Stimulated activated CD4-positive, alpha-beta T cell treated with anti-CD3 and anti-CD28 coated beads, Interleukin-15, amount 100 ng/mL, for 1 hour (primary cell): ENCODE measurements at places on chromosomes 12 and 14.

GRCh38 chr12:93868771-93869170, 191.6 kb downstream of the CRADD start:
- DNase-seq = no peak

GRCh38 chr12:6652391-6652790, 5.2 kb upstream of the ACRBP start:
- no peak for DNase-seq

- no peak for DNase-seq
Observed at GRCh38 chr12:54455760-54456469, 17.5 kb downstream of the GTSF1 start.

DNA sequence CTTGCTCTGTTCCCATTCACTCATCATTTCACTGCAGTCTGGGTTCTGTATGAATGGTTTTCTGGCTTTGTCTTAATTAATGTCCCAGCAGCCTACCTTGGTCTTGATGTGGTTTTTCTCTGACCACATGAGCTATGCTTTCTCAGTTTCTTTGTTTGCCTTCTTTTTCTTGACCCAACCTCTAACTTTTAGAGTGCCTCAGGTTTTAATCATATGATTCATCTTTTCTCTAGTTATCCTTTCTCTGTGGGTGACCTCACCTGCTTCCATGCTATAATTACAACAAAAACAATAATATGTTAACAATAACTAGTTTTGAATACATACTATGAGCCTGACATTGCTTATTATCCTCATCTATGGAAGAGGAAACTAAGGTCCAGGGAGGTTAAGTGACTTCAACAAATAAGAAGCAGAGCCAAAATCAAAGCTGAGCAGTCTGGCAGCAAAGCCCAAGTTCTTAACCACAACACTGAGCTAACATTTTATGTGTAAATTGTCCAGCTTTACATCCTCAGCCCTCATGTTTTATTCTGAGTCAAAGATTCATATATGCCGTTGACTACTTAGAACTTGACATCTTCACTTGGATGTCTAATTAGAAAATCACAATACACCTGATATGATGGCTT, 4.7 kb upstream of the EPYC start:
- no peak for DNase-seq

DNA sequence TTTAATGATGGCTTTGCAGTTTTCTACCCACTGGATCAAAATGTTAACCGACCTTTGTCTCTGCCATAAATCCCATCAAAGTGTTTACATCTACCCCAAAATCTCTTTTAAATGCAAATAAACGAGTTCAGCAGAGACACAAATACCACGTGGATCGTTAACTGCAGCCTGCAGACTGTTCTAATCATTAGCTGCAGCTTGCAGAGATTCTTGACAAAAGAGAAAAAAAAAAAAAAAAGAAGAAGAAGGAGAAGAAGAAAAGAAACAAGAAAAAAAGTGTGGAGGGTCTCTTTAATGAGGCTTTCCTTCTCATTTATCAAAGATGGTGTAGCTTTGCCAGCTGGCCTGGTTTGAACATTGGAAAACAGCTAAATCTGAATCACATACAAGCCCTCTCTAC, 275.7 kb downstream of the NEDD1 start:
- no peak for DNase-seq

GRCh38 chr12:113271466-113271852, 50.2 kb downstream of the TPCN1 start:
- no peak for DNase-seq

DNA sequence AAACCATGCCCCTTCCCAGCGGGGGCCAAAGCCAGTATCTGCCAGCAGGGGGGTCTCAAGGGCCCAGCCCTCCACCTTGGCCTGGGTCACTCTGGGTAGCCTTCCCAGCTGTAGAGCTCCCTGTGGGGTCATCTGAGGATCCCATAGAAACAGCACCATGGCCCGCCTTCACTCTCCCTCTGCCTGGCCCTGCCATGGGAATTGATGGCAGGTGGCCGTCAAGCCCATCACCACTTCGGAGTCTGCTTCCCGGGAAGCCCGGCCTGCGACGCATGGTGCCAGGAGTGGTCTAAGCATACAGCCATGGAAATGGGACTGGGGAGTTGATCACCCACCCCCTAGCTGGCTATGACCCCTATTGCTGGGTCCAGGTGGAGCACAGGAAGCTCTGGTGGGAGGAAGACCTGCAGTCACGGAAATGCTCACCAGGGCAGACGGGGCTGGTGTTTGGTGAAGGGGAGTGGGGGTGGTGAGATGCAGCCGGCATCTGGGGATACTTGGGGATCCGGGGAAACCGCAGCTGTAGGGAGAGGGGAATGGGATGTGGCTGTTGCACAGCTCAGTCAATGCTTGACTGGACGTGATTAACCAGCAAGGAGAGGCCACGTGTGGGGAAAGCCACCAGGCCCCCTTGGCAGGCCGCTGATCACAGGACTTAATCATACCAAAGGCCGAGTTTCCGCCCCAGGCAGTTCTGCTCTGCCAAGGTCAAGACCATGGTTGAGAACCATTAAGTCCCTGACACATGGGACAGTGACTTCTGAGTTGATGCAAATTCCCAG, 52.2 kb upstream of the DIO3 start:
- no peak for DNase-seq

DNA sequence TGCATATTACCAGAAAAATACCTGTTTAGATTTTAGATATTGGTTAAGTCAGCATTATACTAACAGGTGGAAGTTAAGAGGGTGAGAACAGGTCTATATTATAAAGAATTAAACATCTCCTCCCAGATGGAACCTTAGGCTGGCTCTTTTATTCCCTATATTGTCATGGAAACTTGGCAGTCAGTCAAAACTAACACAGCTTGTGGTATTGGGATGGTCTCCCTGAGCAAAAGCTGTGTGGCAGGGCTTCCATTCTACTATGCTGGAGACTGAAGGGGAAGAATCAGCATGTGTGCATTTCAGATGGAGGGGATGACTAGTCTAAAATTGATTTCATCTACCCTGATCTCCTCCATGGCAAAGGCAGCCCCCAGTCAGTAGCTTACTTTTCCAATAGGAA, 66.7 kb downstream of the SMOC1 start:
- no peak for DNase-seq

DNA sequence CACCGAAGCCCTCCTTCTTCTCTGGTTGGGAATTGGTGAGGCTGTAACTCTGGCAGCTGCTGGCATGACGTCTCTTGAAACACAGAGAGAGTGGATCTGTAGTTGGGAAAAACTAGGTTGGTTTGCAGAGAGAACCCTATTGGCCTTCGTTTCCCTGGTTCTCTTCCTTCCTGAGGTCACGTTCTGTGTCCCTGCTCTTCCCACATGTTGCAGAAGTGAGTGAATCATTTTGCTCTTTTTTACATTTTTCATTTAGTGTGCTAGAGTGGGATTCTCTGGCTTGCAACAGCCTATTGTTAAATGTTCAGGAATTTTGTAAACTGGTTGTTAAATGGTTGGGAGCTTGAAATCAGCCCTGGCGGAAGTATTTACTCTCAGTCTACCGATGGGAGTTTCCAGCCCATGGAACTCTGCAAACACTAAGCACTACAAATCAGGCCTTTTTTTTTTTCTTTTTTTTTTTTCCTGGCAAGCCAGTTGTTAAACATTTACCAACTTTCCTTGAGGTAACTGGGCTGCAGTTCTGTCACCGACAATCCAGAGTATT, 26.8 kb upstream of the CKAP4 start:
- no peak for DNase-seq

- DNase-seq = no peak
Observed at GRCh38 chr12:80589077-80589476, 118.4 kb upstream of the MYF6 start.

- no peak for DNase-seq
Observed at GRCh38 chr12:68630050-68630449, 19.4 kb downstream of the RAP1B start.

GRCh38 chr12:107558816-107559382, 126.7 kb upstream of the PWP1 start:
- DNase-seq = no peak

GRCh38 chr14:102999227-102999895, 58.0 kb downstream of the CDC42BPB start:
- DNase-seq = no peak

- DNase-seq = no peak
Observed at GRCh38 chr14:86414146-86414545, 884.2 kb downstream of the FLRT2 start.

DNA sequence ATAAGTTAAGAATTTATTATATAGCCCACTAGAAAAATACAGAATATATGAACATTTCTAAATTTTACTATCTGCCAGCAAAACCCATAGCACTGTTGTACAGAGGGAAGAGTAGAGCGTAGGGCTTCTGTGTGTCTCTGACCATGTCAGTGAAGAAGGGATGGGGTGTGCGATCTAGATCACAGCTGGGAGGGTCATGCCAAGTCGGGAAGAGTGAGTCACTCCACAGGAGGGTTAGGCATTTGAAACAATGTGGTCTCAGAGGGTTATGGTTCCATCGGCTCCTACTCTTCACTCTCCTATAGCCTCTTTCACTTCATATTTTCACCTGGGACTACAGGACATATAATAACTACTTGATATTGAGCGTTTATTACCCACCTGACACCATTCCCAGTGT, 185.1 kb upstream of the DDHD1 start:
- DNase-seq = no peak

DNA sequence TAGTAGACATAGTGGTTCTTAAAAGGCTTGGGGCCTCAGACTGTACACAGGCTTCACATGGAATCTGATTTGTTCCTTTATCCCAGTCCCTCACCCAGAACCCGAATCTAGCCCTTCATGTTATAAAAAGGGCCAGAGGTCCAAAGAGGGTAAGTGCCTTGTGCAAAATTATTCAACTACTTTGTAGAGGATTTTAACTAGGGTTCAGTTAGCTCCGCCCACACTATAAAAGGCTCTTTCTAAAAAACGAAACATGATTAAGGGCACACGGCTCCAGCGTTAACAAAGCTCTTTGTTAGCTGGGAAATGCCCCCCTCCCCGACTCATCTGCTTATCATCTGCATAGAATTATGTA, 3.2 kb upstream of the SOCS2 start:
- DNase-seq = no peak

DNA sequence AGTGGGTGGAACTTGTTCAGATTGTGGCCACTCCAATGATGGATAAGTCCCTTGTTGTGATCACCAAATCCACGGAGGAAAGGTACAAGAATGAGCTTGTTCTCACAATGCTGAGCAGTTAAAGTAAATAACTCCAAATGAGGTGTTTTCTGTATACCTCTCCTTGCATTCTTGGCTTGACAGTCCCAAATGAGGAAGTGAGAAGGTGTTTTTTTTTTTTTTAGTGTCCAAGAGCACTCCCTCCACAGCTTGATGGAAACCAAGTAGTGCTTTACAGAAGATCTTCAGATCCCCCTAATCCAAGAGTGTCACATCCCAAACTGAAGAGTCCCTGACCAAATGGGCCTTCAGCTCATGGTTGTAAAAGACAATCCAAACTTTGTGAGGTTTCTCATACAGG, 153.6 kb downstream of the ATP23 start:
- DNase-seq = no peak

- no peak for DNase-seq
Observed at GRCh38 chr14:61489512-61489911, 168.1 kb downstream of the PRKCH start.

GRCh38 chr12:1436981-1437380, 157.4 kb downstream of the FBXL14 start:
- no peak for DNase-seq

GRCh38 chr14:33647385-33647786, 303.5 kb downstream of the EGLN3 start:
- no peak for DNase-seq

GRCh38 chr14:70807898-70808415, 1.4 kb downstream of the MAP3K9 start:
- no peak for DNase-seq

DNA sequence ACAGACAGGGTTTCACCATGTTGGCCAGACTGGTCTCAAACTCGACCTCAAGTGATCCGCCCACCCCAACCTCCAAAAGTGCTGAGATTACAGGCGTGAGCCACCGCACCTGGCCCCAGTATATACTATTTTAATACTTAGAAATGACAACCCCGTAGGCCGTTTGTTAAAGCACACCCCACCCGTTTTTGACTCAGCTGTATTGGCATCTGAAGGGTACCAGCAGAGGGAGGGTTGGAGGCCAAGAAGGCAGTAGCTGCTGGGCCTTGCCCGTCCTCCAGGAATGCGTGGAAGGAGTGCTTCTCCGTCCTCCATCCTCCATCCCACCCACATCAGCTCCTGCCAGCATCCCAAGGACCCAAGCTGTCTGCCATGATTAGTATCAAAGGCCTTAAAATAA, 6.3 kb upstream of the NIN start:
- no peak for DNase-seq

DNA sequence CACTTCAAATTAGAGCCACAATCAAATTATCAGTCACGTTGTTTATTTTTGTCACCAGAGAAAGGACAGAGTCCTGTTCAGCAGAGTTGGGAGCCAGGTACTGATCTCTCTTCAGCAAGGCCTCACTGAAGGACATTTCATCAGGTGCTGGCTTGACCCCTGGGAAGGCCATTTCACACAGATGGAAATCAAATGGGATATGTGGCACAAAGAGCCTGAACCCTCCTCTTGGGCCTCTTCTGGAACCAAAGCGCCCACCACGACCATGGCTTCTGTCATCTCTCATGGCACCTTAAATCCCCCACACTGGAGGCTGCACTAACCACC, 121.5 kb downstream of the PTCSC3 start:
- no peak for DNase-seq

DNA sequence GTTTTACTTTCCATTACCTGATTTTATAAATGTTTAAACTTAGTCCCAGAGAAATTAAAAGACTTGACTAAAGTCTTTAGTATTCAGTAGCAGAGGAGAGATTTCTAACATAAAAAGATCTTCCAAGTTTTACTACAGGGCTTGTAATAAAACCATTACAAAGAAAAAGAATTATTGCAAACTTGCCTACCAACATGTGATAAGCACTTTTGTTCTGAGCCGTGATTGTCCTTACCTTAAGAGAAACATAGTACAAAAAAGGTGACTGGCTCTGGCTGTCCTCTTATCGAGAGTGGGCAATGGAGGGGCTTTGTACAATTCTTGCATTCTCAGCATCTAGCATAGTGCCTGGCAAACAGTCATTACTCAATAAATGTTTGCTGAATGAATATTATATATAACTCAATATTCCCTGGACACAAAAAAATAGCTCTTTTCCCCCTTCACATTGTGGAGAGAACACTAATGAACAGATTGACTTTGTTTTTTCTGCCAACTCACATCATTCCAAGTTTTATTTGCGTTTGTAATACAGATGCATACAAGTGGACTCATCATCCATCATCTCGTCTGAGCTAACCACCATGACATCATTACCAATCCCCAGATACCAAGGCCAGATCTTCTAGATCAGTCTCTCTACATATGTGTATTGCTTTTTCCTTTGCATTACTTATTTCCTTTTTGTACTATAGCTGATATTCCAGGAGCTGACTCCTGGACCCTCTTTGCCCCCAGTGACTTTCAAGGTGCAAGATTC, 192.8 kb upstream of the EEA1 start:
- no peak for DNase-seq
